ENCODE measurements at places on chromosomes 6 and 20.

- DNase-seq: no peak
Observed at GRCh38 chr20:4920131-4920530, 81.2 kb downstream of the SLC23A2 start.

- no peak for DNase-seq
Observed at GRCh38 chr6:153160221-153160620, 29.1 kb upstream of the RGS17 start.

- DNase-seq: no peak
Observed at GRCh38 chr6:71383901-71384489, 95.4 kb downstream of the OGFRL1 start.

DNA sequence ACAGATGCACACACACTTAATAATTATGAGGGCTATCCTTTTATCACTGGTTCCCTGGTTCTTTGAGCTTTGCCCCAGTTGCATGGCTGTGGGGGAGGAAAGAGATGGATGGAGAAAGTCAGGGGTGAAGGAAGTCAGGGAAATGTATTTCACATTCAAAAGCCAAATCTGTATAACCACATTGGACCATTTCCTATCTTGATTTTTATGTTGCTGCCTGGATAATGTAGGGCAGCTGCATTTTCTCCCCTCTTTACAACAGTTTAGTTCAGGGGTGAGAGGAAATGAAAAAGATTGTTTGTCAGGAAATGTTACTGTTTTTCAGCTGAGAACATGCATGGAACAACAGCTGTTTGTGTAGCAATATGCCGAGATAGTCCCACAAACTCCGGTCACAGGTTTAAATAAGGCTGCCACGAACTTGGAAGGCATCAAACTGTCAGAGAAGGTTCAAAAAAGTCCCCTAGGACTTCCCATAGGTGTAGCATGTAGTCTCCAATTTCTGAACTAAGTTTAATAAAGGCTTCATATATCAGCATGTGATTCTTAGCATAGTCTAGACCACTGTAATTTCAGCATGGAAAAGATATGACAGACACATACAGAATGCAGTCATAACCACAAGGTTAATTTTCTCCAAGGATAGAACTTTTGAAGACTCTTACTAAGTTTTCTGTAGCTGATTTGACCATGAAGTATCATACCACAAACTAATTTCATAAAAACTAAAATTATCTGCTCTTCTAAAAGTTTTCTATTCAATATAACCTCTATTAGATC, 82.1 kb upstream of the COL21A1 start:
- DNase-seq: no peak

GRCh38 chr20:53447316-53447715, 146.3 kb downstream of the ZNF217 start:
- no peak for DNase-seq

Data from stimulated activated CD8-positive, alpha-beta memory T cell treated with anti-CD3 and anti-CD28 coated beads, Interleukin-15, amount 100 ng/mL, for 4 hours (primary cell).